Upper lobe of left lung (tissue), 6 donors: ENCODE measurements at places on chromosomes 7 and 10. TPM values are rescaled to one million over a fixed set of nuclear protein-coding genes. Genes with fewer than 3 reads are reported as not detected.

- no peak for DNase-seq
These were observed 76.8 kb downstream of the ALOX5 start for GRCh38 chr10:45450866-45451265.

GRCh38 chr7:155420116-155420515 is 37.8 kb upstream of the EN2 start:
- no peak for DNase-seq

Gene MAGI2
- 7.9 TPM for total RNA-seq

GRCh38 chr10:35006836-35007235 is 83.3 kb downstream of the CUL2 start:
- no peak for DNase-seq

DNA sequence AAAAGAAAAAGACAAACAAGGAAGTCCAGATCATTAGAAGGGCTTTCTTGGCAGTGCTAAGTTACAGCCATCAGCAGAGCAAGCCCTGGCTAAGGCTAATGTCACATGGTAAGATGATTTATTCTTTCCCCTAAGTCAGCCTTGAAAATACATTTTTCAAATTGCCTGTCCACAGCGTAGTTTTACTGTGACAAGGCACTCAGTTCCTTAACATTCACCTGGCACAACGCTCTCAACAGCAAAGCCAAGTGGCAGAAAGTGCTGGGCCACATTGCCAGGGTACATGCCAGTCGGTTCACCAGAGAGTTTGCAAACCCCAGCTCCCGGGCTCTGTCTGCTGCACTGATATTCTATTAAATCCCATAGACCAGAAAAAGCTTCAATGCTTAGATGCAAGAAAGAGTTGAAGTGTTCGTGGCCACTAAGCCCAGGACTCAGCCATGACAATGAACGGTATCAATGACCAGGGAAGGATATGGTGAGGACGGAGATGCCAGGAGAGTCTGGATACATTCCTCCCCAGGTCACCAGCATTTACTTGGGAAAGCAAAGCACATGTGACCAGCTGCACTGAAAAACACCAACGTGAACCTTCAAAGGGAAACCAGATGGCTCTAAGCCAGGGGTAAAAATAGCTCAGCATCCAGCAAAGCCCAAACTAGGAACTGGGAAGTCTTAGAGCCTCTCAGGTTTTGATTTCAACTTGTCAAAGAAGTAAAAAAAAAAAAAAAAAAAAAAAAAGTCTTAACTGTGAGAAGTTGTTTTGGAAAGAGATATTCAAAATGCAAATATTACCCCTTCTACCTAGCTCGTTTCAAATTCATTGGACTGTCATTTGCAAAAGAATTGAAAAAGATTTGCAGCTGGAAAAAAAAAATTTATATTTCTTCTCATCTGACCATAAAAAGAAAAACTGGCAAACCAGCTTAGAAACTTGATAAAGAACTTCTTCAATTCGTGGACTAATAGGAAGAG is 23.9 kb upstream of the MPP7 start:
- DNase-seq: no peak

Gene FAM241B
- 7.4 TPM for total RNA-seq

Gene C10orf105
- not detected for total RNA-seq

GRCh38 chr10:31426401-31426800 is 107.4 kb downstream of the ZEB1 start:
- no peak for DNase-seq

Gene GRK5
- 67.8 TPM for total RNA-seq

DNA sequence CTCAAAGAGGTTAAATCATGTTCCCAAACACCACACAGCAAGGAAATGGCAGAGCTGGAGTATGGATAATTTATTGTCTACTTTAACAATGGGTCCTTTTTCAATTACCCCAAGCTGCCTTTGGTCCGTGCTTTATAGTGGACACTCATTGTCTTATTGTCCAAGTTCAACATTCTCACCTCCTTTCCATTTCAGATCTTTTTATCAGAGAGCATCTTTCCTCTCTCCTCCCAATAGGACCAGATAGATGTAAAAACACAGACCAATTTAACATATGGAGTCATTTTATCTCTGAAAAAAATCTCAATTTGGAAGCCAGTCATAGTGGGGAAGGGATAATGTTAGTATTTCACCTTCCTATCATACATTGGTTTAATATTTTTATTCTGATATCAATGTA is 83.5 kb upstream of the WAC start:
- DNase-seq: no peak

GRCh38 chr7:159128767-159129166 is 15.9 kb downstream of the VIPR2 start:
- no peak for DNase-seq
